ENCODE measurements at places on chromosomes 6 and 20.

- no peak for DNase-seq
Observed at GRCh38 chr6:80696268-80696667, 589.8 kb downstream of the BCKDHB start.

GRCh38 chr6:130215526-130215925, 7.2 kb downstream of the SAMD3 start:
- peak; percentile 27 for DNase-seq

- no peak for DNase-seq
Observed at GRCh38 chr6:105803442-105803841, 282.7 kb upstream of the PRDM1 start.

GRCh38 chr6:133418108-133418507, 177.0 kb downstream of the EYA4 start:
- no peak for DNase-seq

- DNase-seq: no peak
Observed at GRCh38 chr6:6085928-6086668, 79.4 kb upstream of the NRN1 start.

DNA sequence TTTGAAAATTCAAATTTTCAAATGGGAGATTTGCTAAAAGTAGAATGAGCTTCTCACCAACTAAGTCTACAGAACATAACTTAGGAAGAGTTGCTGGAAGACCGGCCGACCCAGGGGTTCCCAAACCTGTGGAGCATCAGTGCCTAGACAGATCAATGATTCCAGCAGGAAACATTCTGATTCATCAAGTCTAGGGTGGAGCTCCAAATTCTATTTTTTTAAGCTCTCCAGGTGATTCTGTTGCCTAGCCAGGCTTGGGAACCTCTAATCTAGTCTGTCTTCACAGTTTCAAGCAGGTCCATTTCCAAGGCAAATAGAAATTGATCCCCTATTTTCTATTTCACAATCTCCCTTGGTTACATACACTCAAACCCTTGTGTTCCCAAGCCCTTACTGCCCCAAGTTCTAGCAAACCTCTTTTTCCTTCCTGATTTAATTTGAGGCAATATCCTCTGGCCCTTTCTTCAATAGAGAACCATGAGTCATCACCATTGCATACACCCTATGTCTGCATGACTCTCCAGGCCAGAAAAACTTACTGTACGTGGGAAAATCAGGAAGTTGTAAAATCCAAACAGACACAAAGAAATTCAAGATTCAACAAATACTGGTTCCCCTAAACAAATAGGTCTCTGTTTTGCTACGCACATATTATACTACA, 8.9 kb downstream of the ATXN1 start:
- no peak for DNase-seq

- no peak for DNase-seq
Observed at GRCh38 chr20:48919882-48920526, 1.5 kb upstream of the ARFGEF2 start.

GRCh38 chr6:166307082-166308032, 835 bp downstream of the PRR18 start:
- no peak for DNase-seq

GRCh38 chr6:136798044-136798443, 5.8 kb upstream of the MAP3K5 start:
- no peak for DNase-seq

DNA sequence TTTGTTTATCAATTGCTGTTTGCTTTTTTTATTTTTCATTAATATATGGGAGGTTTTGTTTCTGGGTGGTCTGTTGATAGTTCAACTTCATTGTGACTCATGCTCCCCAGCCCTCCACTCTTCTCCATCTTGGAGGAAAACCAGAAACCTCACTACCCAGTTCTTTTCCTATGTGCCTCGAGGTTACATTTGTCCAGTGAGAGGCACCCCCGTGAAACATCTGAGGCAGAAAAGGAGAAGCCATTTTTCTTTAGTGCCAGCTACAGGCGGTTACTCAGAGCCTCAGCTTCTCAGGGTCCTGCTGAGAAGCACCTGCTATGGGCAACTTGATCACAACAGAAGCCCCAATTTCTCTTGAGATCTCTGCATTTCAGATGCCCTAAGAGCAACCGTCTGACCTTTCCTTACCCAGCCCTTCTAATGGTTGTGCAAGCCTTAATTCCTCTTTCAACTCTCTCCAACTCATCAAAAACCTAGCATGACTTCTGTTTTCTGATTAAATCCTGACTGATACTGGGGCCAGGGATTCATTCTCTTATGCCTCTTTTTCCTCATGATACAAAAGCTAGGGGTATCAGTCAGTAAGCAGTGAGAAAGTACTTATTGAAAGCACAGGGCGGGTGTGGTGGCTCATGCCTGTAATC, 144.6 kb downstream of the ELOVL4 start:
- DNase-seq: no peak

GRCh38 chr6:88358846-88359245, 192.7 kb upstream of the CNR1 start:
- DNase-seq: no peak

DNA sequence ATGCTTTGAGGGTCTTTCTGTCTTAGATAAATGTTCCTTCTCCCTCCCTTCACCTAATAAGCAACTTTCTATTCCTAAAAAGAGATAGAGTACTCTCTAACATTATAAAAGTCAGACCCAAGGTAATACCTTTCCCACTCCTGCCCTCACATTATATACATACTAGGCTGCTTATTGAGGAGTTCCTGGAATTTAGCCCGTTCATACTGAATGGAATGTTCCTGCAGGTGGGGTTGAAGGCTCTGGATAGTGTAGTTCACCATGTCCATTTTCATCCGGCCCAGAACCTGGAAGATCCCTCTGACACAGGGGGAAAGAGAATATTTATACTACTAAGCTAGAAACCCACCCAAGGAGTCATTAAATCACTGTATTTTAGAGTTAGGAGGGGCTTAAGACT, 20.4 kb downstream of the TCP11 start:
- DNase-seq: no peak

- DNase-seq: no peak
Observed at GRCh38 chr20:23125625-23126191, 39.6 kb upstream of the CD93 start.

GRCh38 chr20:775679-776135, 7.4 kb upstream of the SLC52A3 start:
- no peak for DNase-seq

DNA sequence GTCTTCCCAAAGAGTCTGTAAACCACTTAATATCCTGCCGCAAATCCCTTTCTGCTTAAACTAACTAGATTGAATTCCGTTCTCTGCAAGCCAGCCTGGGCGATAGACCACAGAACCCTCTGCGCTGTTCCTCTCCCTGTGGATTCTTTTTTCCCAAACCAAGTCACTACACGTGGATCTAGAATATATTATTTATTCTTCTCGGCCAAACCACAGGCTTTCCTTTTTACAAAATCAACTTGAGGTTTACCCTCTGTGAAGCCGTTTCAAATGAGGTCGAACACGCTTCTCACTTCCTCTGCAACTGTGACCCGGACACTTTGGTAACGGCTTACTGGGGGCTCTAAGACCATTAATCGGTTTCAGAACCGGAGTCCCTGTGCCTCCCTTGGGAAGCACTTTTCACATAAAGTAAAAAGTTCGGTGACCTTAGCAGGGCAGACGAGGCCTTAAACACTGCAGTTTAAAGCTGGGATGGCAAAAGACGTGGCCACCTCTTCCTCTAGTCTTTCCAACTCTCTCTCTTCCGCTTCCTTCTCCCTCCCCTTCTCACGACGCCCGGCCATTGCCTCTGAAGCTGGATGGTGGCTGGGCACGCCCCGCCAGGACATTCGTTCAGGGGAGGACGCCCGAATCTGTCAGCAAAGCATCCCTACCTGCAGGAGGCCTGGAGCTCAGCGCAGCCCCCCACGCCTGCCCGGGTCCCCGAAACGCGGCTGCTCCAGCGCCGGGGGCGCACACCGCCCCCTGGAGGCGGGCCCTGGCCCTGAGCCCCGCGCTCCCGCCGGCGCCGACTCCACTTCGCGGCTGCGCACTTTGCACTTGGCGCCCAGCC, 55.0 kb upstream of the FOXC1 start:
- DNase-seq: peak; percentile 68

DNA sequence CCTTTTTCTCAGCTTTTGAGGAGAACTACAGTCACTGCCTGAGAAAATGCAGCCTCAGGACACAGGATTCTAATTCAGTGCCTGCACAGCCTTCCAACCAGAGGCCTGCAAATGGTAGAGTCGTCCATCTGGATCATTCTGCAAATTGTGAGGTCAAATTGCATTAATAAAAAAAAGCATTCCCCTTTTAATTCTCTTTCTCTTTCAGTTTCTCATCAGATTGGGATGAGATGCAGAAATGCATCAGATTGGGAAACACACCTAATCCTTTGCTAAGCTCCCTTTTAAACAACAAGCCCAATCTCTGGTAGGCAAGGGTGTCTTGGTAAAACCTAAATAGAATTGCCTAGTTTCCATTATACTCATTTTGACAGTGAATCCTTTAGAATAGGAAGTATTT, 838.8 kb downstream of the MAFB start:
- DNase-seq: no peak

DNA sequence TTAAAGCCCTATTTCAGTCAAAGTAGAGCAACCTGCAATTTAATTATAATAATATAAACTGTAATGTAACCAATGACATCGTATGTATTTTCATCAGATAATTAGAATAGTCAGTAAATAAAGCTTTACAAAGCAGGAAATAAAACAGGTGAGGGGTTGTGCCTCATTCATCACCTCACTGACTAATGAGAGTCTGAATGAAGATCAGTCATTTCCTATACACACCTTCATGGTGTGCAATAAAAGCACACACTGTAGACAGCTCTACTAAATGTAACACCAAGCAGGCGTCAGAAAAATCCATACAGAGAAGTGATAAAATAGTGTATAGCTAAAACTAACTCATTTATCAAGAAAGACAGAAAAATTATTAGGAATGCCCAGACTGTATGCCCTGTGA, 105.9 kb downstream of the MAN1A1 start:
- DNase-seq: no peak

DNA sequence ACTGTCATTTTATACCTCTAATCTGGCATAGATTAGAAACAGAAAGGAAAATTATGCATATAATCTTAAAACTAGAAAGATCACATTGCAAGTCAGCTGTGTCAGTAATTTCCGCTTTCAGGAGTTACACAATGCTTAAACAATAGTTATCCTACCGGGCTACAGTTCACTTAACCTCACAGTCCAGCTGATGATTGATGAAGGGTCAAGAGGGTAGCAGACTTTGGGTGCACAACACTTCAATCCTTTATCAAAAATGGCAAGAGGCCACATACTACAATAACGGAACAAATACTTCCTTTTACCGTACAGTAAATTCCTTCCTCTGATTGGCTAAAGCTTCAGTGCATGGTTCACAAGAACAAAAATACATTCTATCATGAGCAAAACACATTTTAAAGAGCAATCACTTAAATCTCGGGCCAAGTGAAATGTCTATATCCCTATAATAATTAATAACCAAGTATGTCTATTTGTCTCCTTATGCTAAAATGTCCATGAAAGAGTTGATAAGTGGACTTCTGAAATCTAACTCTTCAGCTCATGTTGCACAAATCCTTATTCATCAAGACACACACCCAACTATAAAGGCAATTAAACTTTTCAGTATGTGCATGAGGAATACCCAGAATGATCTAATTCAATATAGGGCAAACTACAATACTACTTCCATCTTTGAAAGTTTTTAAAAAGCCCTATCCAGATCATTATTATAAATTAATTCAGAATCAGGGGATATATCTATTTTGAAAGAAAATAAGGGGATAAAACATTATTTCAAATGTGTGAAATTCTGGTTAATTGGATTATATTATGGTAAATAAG, 76.8 kb downstream of the HIVEP2 start:
- DNase-seq: no peak

DNA sequence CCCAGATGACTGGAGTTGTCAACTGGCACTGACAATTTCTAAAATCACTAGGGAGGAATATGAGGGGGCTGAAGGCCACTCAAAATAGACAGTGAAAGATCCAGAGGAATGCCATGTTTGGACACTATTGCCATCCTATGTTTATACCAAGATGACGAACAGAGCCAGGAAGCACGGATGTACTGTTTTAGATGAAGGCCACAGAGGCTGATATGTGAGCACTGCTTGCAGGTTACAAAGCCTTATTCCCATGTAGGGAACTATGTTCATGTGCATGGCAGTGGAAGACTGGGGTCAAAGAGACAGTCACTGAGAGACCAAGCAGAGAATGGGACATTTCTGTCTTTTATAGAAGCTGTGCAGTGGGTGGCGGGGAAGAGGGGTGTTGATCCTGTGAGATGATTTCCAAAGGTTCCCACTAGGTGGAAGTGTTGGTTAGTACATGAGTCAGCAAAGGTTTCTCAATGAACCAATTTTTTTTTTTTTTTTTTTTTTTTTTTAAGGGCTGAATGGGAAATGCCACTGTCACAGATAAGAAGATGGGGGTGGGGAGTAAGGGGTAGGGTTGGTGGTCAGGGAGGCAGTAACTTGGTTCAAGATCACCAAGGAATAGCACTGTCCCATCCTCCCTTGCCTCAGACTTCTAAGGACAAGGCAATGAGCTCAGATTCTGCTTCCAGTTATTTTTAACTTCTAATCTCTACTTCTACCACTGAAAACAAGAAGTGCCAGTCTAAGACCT, 46.7 kb upstream of the MOCS1 start:
- no peak for DNase-seq

DNA sequence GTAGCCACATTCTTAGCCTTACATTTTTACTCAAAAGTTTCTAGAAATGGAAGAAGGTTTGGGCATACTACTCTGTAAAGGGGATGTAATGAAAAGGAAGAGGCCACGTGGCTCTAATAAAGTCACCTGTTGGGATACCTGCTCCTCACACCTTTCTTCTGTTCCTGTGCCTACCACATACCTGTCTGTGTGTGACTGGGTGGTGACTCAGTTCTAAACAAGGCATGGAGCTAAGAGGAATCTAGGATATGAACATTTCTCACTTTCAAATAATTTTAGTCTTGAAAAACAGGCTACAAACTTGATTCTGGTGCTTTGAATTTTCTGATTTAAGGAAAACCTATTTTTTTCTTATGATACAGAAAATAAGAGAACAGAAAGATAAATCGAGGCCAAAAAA, 363.6 kb downstream of the RFPL4B start:
- DNase-seq: no peak

DNA sequence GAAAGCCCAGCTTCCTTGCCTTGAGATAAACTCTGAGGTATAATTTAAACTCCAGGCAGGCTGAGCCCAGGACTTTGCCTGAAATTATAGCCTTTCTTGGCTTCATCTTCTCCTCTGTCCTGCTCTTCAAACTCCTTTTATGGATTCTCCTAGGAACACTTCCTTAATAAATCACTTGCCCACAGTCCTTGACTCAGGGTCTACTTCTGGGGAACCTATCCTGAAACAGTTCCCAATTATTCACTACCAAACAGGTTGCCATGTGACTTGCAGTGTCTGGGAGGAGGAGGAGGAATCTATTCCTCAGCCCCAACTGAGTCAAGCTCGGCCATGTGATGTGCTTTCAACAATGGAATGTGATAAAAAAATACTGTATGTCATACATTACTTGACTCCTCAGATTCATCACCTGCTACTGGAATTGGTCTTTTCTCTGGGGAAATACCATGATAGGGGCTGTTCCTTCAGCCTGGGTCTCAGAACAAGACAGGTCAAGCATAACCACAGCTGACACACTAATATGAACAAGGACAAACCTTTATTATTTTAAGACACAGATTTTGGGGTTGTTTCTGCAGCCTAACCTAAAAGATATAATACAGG, 20.5 kb upstream of the CDKN1A start:
- no peak for DNase-seq
